ENCODE measurements at places on chromosomes 2 and 18.

- H3K4me1 ChIP-seq, result peaks cover 5% of the 10 kb centered on the region
- H3K4me3 ChIP-seq, result no peak overlapping the region
- DNase-seq, result no peak
Observed at GRCh38 chr2:147623328-147623727, 221.5 kb upstream of the ACVR2A start.

- no peaks in the 10 kb centered on the region for H3K36me3 ChIP-seq
- no peak overlapping the region for H3K4me3 ChIP-seq
- no peak overlapping the region for H3K27ac ChIP-seq
- no peaks in the 10 kb centered on the region for H3K4me1 ChIP-seq
Observed at GRCh38 chr2:237886685-237887481, 27.5 kb downstream of the RAMP1 start.

DNA sequence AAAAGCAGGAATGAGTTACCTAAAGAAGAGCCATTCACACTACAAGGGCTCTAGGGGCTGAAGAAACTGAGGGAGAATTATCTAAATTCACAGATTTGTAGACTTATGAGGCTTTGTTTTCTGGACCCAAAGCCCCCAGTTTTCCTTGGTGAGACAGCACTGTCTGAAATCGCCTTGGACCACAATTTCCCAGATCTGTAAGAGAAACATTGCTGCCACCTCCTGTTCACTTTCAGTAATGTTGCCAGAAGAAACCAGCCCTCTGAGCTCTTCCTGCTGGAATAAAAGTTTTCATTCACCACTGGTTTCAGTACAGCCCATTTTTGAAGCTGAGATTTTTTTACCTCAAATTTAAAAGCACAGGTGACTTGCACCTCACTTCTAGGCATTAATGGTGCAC is 169.2 kb downstream of the CDH20 start:
- no peaks in the 10 kb centered on the region for H3K27me3 ChIP-seq
- no peaks in the 10 kb centered on the region for H3K4me1 ChIP-seq
- DNase-seq, result no peak
- H3K27ac ChIP-seq, result no peak overlapping the region
- no peaks in the 10 kb centered on the region for H3K36me3 ChIP-seq

DNA sequence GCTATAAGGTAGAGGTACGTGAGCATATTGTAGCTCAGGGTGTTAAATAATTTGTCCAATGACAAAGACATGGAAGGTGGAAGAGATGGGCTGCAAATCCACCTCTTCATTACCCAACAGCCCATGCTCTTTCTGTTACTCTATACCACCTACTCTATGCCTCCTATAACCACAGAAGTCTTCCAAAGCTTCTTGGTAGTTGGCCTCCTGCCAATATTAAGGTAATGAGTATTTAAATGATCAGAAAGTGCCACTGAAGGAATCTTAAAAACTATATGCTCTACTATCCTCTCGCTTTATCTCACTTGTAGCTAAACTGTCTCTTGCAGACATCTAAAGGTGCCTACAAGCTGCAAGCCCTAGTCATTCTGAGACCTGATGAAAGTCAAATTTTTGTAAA is 41.1 kb downstream of the SULT1C2 start:
- no peak for DNase-seq
- H3K27ac ChIP-seq, result no peak overlapping the region
- H3K36me3 ChIP-seq, result no peaks in the 10 kb centered on the region
- H3K4me1 ChIP-seq, result no peaks in the 10 kb centered on the region

DNA sequence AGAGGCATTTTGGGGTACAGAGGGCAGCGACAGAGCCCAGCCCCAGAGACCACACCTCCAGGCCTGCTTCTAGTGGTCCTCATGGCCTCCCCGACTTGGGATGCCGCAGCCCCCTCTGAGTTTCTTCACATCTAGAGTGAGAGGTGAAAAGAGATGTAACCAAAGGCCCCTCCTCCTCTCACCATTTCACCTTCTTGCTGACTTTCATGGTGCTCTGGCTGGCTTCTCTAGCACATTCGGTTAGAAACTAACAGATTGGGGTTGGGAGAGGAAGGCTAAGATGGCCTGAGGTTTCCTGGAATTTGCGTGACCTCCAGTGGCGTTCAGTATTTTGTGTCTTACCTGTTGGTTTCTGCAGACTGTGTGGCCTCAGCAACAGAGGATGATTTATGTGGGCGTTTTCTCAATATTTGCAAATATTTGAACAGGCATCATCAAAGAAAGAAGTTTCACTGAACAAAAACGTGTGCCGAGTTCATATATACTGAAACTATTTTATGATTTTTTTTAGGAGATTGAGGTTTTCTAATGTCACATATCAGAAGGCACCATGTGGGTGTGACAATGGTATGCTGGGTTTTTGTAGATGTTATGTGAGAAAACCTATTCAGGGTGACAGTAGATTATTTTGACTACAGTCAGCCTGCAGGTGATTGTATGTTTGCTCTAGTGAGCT is 69.9 kb upstream of the BCL2L11 start:
- DNase-seq, result no peak
- no peak overlapping the region for H3K27ac ChIP-seq
- H3K4me3 ChIP-seq, result no peak overlapping the region

- H3K27me3 ChIP-seq, result no peaks in the 10 kb centered on the region
- peaks cover 5% of the 10 kb centered on the region for H3K4me1 ChIP-seq
- H3K36me3 ChIP-seq, result peaks cover 55% of the 10 kb centered on the region
- no peak for DNase-seq
- no peak overlapping the region for H3K27ac ChIP-seq
Observed at GRCh38 chr2:73253901-73254300, 19.8 kb downstream of the CCT7 start.

DNA sequence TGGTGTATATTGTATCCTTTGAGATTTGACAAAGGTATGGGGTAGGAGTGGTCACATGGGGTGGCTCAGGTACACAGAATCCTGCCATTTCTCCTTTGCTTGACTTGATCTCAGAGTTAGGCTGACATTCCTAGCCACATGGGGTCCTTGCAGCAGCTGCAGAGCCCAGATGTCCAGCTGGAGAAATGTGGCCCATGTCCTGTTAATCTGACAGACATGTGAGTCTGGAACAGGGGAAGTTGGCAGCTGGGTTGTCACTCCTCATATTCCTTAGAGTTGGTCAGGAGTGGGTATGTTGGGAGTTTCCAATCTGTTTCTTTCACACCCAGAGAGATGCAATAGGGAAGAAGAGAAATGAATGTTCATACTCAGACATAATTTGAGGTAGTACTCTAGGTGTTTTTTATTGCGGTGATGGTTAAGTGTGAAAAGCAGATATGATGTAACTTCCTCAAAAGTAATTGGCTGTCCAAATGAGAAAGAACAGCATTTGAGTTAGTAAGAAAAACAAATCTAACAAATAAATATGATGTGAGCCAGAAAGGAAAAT is 402.6 kb upstream of the MEIS1 start:
- DNase-seq, result no peak
- H3K27ac ChIP-seq, result no peak overlapping the region
- no peaks in the 10 kb centered on the region for H3K4me1 ChIP-seq
- no peak overlapping the region for H3K4me3 ChIP-seq
- no peaks in the 10 kb centered on the region for H3K27me3 ChIP-seq

DNA sequence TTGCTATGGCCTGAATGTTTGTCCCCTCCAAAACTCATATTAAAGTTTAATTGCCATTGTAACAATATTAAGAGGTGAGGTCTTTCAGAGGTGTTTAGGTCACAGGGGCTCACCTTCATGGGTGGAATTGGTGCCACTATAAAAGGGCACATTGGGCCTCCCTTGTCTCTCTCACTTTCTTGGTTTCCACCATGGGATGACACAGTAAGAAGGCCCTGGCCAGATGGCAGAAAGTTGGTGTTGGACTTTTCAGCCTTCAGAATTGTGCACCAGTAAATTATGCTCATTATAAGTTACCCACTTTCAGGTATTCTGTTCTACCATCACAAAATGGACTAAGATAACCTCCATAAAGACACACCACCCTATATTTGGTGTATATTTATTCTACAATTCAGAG is 102.1 kb downstream of the KLHL14 start:
- no peaks in the 10 kb centered on the region for H3K36me3 ChIP-seq
- H3K4me1 ChIP-seq, result no peaks in the 10 kb centered on the region
- no peak for DNase-seq

DNA sequence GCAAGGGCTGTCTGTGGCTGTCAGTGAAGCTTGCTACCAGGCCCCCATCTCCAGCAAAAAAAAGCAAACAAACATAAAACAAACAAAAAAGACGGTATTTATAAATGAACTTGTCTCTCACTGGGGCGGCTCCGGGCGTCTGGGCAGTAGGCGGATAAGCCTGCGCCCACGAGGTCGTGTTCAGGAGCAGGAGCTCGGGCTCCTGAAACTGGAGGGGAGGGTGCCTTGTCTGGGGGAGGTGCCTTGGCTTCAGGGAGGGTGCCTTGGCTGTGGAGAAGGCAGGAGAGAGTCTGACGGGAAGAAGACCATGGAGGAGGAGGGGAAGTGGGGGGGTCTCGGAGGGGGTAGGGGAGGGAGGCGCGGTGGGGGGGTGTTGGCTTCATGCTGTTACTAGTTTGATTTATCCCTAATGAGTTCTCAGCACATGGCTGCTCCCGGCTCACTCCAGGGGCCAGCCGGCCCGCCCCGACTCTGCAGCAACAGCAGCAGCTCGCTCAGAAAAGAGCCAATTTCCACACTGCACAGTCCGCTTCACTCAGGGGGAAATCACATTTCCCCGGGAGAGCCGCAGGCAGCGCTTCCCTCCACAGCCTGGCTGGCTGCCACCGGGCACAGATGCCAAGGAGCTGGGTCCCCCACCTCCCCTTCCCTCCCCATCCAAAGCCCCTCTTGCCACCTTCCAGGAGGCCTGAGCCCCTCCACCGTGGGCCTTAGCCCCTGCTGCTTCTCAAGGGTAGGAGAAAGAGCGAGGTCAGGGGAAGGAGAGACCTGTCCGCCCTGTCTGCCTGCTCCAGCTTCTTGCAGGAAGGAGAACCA is 38.7 kb downstream of the PSD4 start:
- H3K36me3 ChIP-seq, result no peaks in the 10 kb centered on the region
- H3K4me1 ChIP-seq, result no peaks in the 10 kb centered on the region
- no peaks in the 10 kb centered on the region for H3K27me3 ChIP-seq
- DNase-seq, result no peak
- H3K4me3 ChIP-seq, result no peak overlapping the region

- DNase-seq, result peak; percentile 19
- peak overlapping the region; percentile 76 for H3K27ac ChIP-seq
- peaks cover 27% of the 10 kb centered on the region for H3K36me3 ChIP-seq
- H3K27me3 ChIP-seq, result no peaks in the 10 kb centered on the region
- peaks cover 8% of the 10 kb centered on the region for H3K4me1 ChIP-seq
- peak overlapping the region; percentile 71 for H3K4me3 ChIP-seq
Observed at GRCh38 chr2:119367472-119368099, 809 bp downstream of the DBI start.

- H3K27me3 ChIP-seq, result no peaks in the 10 kb centered on the region
- H3K4me1 ChIP-seq, result no peaks in the 10 kb centered on the region
- no peak overlapping the region for H3K27ac ChIP-seq
- no peak overlapping the region for H3K4me3 ChIP-seq
Observed at GRCh38 chr2:40148334-40148733, 303.6 kb downstream of the SLC8A1 start.

GRCh38 chr2:85765081-85765731 is 11.4 kb downstream of the ATOH8 start:
- no peaks in the 10 kb centered on the region for H3K4me1 ChIP-seq
- H3K4me3 ChIP-seq, result no peak overlapping the region
- peaks cover 11% of the 10 kb centered on the region for H3K27me3 ChIP-seq
- no peak for DNase-seq
- no peak overlapping the region for H3K27ac ChIP-seq

- no peak overlapping the region for H3K27ac ChIP-seq
- H3K4me1 ChIP-seq, result no peaks in the 10 kb centered on the region
- no peak overlapping the region for H3K4me3 ChIP-seq
- H3K27me3 ChIP-seq, result no peaks in the 10 kb centered on the region
- no peaks in the 10 kb centered on the region for H3K36me3 ChIP-seq
- DNase-seq, result no peak
Observed at GRCh38 chr18:59631583-59632181, 65.5 kb downstream of the CCBE1 start.

GRCh38 chr18:5662586-5663090 is 118.8 kb upstream of the EPB41L3 start:
- H3K4me3 ChIP-seq, result no peak overlapping the region
- DNase-seq, result no peak
- H3K27me3 ChIP-seq, result no peaks in the 10 kb centered on the region
- H3K27ac ChIP-seq, result no peak overlapping the region
- H3K36me3 ChIP-seq, result no peaks in the 10 kb centered on the region

- no peak for DNase-seq
- no peaks in the 10 kb centered on the region for H3K4me1 ChIP-seq
- no peak overlapping the region for H3K4me3 ChIP-seq
- H3K27me3 ChIP-seq, result no peaks in the 10 kb centered on the region
Observed at GRCh38 chr2:127196549-127196948, 23.6 kb downstream of the CYP27C1 start.

DNA sequence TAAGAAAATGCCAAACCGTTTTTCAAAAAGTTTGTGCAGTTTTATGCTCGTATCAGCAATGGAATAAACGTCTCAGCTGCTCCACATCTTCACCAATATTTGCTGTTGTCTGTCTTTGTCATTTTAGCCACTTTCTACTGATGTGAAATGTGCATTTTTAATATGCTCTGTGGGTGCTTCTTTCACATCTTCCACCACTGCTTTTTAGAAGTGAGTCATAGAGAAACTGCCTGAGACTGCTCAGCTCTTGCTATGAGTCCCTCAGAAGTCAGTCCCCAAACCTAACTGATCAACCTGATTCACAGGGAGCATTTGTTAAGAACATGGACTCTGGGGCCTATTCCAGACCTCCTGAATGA is 41.0 kb upstream of the EPC2 start:
- no peak overlapping the region for H3K27ac ChIP-seq
- no peaks in the 10 kb centered on the region for H3K4me1 ChIP-seq

DNA sequence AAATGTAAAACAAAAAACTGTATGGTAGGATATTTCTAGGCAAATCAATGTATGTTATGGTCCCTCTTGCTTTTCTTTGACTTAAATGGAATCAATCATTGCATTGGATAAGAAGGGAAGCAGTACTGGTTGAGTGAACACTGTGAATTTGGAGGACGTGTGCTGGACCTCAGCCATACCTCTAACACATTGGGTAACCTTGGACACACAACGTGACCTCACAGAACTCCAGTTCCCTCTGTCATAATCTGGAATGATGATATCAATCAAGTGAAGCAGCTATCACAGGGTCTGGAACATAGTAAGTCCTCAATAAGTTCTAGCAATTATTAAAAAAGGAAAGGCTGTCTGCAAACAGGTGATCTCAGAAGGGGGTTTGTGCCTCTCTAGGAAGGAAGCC is 474.9 kb upstream of the TCF4 start:
- H3K4me3 ChIP-seq, result no peak overlapping the region
- no peaks in the 10 kb centered on the region for H3K36me3 ChIP-seq
- H3K27ac ChIP-seq, result no peak overlapping the region
- no peak for DNase-seq
- no peaks in the 10 kb centered on the region for H3K4me1 ChIP-seq

- H3K27me3 ChIP-seq, result no peaks in the 10 kb centered on the region
- H3K4me1 ChIP-seq, result no peaks in the 10 kb centered on the region
- no peaks in the 10 kb centered on the region for H3K36me3 ChIP-seq
- no peak for DNase-seq
- no peak overlapping the region for H3K4me3 ChIP-seq
Observed at GRCh38 chr18:44181951-44182747, 498.5 kb upstream of the SETBP1 start.

- peaks cover 19% of the 10 kb centered on the region for H3K4me1 ChIP-seq
- peak overlapping the region; percentile 85 for H3K4me3 ChIP-seq
- no peaks in the 10 kb centered on the region for H3K27me3 ChIP-seq
Observed at GRCh38 chr2:3377279-3377611, 373 bp downstream of the EIPR1 start.
